ENCODE measurements at places on chromosomes 3 and 15.
A peak's percentile ranks its signal among the peaks of the same experiment; 100 is the strongest.

DNA sequence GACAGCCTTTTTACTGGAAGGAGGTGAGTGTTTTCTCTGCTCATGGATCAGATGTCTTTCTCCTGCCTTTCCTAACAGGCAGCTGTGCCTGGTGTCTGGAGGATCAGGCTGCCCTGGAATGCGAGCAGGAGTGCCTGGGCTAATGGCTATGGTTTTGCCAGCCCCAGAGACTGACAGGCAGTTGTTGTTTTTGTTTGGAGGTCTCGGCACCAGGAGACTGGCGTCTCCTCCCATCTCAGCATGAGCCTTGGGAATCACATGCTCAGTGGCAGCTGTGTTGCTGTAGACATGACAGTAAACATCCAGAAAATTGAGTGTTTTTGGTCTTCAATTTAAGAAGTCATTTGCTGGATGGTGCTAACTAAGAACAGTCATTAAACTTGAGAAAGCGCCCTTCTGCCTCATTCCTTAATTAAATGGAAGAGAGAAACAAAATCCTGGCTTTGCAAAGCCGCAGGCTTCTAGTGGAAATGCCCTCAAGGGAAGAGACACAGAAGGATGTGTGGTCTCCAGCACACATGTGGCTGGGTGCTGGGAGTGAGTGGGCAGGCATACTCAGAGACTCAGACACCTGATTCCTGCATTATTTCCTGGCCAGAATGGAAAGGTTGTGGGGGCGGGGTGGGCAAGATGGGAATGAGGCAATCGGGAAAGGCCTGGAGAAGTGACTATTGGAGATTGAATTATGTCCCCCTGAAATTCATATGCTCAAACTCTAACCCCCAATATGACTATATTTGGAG, 97.0 kb upstream of the NMNAT3 start:
- no peak for DNase-seq

GRCh38 chr3:20743553-20744321, 557.7 kb upstream of the SGO1 start:
- DNase-seq: no peak

GRCh38 chr3:16378920-16379319, 113.9 kb downstream of the OXNAD1 start:
- DNase-seq: no peak

DNA sequence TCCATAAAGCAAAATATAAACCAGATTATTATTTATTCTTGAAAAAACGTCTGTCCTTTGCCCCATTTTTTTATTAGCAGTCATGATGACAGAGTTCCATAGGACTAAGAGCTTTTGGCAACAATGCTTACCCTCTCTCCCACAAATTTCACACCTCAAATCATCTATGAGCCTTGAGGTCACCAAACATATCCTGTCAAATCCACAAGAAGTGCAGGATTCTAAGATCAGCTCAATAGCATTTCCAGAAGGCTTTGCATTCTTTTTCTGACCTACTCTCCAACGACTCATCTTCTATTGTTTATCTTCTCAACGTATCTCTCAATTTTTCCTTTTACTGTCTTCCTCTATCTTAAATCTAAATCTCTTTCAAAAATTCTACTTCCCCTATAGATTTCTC, 619.1 kb upstream of the BCHE start:
- DNase-seq: no peak

DNA sequence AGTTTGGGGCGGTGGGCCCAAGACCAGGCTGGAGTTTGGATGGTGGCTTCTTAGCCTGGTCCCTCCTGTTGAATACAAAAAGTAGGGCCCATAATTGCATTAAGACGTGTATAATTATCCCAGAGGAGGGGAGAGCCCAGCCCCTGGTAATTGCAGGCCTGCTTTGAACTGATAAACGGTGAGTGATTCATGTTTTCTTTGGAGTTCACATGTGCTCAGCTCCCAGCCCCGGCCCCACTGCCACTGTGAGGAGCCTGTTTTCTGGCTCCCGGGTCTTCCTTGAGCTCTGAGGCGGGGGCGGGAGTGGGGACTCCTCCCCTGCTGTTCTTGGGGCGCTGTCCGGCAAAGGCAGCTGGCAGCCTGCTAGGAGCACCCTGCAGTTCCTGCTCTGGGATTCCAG, 3.1 kb downstream of the PLXNA1 start:
- DNase-seq: no peak

GRCh38 chr3:24857945-24858344, 363.3 kb upstream of the THRB start:
- DNase-seq: no peak

- DNase-seq: no peak
Observed at GRCh38 chr3:171255236-171255806, 204.9 kb downstream of the TNIK start.

DNA sequence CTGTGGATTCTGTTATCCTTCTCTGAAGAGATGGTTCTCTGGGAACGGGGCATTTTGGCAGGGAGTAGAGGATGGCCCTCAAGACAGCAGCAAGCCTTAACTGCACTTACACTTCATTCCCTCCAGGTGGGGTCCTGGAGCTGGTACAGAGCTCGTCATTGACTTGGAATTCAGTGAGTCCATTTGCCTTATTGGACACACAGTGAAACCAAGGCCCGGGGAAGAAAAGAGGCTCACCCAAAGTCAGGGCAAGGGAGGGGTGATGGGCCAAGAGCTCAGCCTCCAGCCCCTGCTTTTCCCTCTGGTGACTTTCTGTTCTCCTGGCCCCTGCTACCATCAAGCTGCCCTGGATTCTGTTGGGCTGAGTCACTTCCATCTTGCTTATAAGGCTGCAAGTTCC, 125.6 kb downstream of the ETFA start:
- DNase-seq: no peak

- DNase-seq: no peak
Observed at GRCh38 chr3:137792626-137793271, 28.6 kb downstream of the SOX14 start.

DNA sequence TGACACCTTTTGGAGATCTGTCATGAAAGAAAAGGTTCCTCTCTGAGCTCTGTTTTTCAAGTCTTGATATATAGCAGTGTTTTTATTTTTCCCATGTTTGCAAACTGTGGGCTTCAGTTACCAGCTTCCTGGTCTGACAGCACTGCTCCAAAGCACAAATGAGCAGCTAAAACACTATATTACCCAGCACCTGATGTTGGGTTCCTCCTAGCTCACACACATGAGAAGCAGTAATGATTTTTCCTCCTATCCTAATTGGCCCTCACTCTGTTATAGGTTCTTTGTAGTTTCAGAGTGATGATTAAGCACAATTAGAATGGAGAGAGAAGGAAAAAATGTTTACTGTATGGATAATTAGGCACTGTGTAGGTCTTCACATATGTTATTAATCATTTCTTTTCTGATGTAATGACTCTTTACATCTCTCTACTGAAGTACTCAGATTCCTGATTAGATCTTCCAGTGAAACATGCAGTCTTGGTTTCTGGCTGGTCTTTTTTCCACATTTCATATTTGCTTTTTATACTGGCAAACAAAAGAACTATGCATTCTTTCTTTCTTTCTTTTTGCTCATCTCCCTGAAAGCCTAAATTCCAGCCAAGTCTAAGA, 939.7 kb downstream of the NSUN3 start:
- no peak for DNase-seq

DNA sequence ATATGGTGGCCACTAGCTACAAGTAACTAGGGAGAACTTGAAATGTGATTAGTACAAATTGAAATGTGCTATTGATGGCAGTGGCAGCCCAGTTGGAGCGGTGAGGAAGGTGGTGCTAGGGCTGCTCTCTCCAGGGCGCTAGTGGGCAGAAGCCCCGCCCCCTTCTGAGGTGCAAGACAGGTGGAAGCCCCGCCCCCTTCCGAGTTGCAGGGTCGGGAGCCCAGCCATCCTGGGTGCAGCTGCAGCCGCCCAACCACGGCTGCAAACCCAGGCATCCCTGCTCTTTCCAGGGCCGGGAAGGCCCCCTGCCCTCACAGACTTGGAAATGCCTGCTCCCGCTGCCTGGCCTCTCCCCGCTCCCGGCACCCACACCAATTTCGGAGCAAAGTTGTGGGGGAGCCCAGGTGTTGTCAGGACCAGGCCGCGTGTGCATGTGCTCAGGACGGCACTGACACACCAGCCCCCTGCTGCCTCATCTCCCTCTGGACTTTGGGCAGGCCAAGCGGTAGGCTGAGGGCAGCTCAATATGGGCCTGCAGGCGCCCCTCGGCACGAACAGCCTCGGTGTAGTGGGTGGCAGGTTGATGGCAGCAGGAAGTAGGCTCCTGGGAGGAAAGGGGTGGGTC, 10.0 kb downstream of the ATR start:
- no peak for DNase-seq

GRCh38 chr3:138668107-138668506, 59.5 kb downstream of the FAIM start:
- no peak for DNase-seq

DNA sequence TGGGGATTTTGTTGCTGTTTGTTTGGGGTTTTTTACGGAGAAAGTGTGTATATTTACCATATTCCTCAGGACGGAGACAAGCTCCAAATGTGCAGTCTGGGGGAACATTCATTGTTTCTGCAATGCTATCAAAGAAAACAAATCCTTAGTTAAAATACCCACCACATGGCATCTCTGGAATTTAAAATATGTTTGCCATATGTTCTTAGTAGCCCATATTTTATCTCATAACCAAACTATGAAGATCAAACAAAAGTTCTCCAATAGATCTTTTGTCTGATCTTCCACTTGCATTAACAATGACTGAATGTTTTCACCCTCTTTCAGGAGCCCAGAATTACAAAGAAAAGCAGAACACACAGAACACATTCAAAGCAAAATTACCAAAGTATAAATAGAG, 35.3 kb downstream of the EFHB start:
- DNase-seq: no peak

DNA sequence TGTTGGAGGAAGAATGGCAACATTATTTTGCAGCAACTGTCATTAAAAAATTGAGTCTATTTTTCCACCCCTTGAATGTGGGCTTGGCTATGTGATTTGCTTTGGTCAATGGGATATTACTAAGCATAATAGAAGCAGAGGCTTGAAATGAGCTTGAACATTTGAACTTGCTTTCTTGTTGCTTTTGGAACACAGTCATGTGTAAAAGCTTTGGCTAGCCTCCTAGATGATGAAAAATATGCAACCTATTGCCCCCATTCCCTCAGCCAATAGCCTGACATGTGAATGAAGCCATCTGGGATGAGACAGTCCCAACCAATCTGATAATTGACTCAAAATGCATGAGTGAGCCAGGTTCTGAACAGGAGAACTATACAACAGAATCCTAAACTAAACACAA, 78.4 kb downstream of the PLSCR2 start:
- no peak for DNase-seq

GRCh38 chr3:76096036-76096435, 310.7 kb upstream of the ZNF717 start:
- DNase-seq: no peak

DNA sequence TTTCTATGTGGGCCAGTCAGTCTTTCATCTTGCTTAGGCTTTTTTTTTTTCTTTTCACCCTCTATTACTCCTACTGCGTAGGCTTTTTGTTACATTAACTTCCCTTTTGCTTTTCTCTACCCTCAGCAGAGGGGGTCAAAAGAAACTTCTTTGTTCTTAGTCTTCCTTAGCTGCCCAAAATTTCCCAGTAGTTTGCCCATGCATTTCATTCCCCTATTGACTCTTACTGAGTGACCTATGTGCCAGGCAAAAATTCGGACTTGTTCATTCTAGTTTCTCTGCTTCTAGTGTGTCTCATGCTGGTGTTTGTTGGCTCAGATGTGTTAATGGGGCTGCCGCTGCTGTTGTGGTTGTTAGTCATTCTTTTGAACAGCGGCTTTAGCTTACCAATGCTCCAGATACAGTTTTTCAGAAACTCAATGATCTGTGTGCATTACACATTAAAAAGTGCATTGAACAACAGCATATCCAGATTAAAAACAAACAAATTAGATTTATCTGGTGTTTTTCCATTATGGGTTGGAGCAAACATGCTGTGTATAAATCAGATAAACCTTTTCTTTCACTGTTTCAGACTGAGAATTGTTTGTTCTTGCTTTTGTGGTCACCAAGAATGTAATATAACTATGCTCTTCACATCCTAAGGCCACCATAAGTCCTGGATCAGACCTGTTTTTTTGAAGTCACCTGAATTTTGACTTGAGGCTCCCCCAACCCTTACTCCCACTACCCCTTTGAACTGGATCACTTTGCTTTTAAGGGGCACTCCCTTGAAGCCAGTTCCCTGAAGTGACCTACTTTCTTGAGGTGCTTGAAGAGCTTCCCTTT, 43.1 kb downstream of the PDE8A start:
- no peak for DNase-seq

GRCh38 chr15:85947936-85948335, 131.7 kb upstream of the AGBL1 start:
- DNase-seq: no peak

- DNase-seq: no peak
Observed at GRCh38 chr3:2468816-2469215, 370.1 kb downstream of the CNTN4 start.

DNA sequence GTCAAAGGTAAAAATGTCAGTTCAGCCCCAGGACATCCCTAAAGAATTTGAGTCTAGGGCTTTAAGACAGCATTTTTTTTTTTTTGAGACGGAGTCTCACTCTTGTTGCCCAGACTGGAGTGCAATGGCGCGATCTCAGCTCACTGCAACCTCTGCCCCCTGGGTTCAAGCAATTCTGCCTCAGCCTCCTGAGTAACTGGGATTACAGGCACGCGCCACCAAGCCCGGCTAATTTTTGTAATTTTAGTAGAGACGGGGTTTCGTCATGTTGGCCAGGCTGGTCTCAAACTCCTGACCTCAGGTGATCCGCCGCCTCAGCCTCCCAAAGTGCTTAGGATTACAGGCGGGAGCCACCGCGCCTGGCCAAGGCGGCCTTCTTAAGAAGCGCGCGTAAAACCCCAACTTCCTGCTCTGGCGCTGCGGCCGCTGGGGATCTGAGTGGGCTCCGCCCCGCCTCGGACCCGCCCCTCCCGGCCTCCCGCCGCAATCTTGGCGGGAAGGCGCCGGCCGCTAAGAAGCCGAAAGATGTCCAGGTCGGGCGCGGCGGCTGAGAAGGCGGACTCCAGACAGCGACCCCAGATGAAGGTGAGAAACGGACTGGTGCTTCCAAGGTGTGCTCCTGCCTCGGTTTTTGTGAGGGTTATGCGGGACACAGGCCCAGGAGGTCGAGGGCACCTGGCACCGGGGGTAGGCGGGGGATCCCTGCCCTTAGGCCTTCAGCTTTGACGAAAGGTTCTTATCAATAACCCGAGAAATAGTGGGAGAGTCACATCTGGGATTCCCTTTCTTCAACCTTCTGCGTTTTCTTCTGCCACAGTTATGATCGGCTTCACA, at the start of gene WDR76:
Gene WDR76 (plus strand): TSS at position 495 of the 834 bp plus-strand sequence. CDS start 31 bp downstream, at position 526.
- DNase-seq: peak; percentile 80

GRCh38 chr15:64344651-64345294, 11.2 kb downstream of the CSNK1G1 start:
- DNase-seq: no peak

DNA sequence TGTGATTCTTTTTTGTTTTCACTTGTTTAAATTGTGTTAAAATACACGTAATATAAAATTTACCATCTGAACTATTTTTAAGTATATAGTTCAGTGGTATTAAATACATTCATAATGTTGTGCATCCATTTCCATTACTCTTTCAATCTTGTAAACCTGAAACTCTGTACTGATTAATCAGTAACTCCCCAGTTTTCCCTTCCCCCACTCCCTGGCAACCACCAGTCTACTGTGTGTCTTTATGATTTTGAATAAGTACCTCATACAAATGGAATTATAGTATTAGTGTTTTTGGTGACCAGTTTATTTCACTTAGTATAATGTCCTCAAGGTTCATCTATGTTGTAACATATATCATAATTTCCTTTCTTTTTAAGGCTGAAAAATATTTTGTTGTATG, 59.3 kb downstream of the GLCE start:
- no peak for DNase-seq
